ENCODE measurements at places on chromosomes 3 and 15. TPM values are rescaled to one million over a fixed set of nuclear protein-coding genes. Genes with fewer than 3 reads are reported as not detected.

WNT5A gene
- total RNA-seq: 1.3 TPM

DNA sequence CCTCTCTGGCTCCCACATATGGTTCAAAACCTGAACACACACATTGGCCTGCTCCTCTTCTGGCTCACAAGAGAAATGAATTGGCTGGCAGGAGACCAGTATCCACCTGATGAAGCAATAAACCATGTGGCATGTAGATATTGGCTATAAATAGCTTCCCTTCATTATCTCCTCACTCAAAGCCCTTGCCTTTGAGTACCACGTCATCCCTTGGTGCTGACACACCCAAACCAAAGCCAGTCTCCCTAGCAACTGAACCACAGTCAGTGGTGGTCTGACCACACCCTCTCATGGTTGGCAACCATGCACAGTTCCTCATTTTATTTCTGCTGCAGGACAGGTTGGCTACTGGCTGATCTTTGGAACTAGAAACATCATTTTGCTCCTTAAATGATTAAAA lies 98.8 kb downstream of the ZNF621 start:
- no peak overlapping the region for H3K27ac ChIP-seq
- H3K4me1 ChIP-seq: no peaks in the 10 kb centered on the region
- H3K36me3 ChIP-seq: peaks cover 14% of the 10 kb centered on the region
- no peak overlapping the region for H3K4me3 ChIP-seq

- no peak for DNase-seq
- H3K27me3 ChIP-seq: no peaks in the 10 kb centered on the region
- no peak overlapping the region for H3K27ac ChIP-seq
- H3K36me3 ChIP-seq: no peaks in the 10 kb centered on the region
- H3K4me3 ChIP-seq: no peak overlapping the region
These were observed 63.5 kb upstream of the SLITRK3 start for GRCh38 chr3:165259541-165260193.

GRCh38 chr3:129605922-129606635 lies 397 bp downstream of the PLXND1 start:
- H3K4me1 ChIP-seq: peaks cover 3% of the 10 kb centered on the region
- no peak overlapping the region for H3K27ac ChIP-seq
- peak; percentile 43 for DNase-seq
- H3K27me3 ChIP-seq: peaks cover 6% of the 10 kb centered on the region
- peak overlapping the region; percentile 81 for H3K4me3 ChIP-seq
- no peaks in the 10 kb centered on the region for H3K36me3 ChIP-seq

- peaks cover 7% of the 10 kb centered on the region for H3K4me1 ChIP-seq
- peaks cover 20% of the 10 kb centered on the region for H3K36me3 ChIP-seq
- H3K27me3 ChIP-seq: no peaks in the 10 kb centered on the region
- H3K4me3 ChIP-seq: peak overlapping the region; percentile 32
- no peak for DNase-seq
These were observed 11.5 kb downstream of the SEMA3F start for GRCh38 chr3:50166620-50167019.

- peaks cover 10% of the 10 kb centered on the region for H3K36me3 ChIP-seq
- no peaks in the 10 kb centered on the region for H3K27me3 ChIP-seq
- H3K4me3 ChIP-seq: no peak overlapping the region
- no peak for DNase-seq
- H3K27ac ChIP-seq: no peak overlapping the region
These were observed 50.5 kb downstream of the GRIP2 start for GRCh38 chr3:14489641-14490040.

DNA sequence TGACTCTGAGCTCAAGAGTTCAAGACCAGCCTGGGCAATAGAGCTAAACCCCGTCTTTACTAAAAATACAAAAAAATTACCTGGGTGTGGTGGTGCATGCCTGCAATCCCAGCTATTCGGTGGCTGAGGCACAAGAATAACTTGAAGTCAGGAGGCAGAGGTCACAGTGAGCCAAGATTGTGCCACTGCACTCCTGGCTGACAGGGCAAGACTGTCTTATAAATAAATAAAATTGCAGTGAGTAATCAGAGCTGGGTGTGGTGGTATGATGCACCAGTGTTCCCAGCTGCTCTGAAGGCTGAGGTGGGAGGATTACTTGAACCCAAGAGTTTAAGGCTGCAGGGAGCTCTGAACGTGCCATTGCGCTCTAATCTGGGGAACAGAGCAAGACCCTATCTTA lies 55.9 kb upstream of the GCNT3 start:
- no peaks in the 10 kb centered on the region for H3K36me3 ChIP-seq
- no peak overlapping the region for H3K27ac ChIP-seq
- peaks cover 3% of the 10 kb centered on the region for H3K4me1 ChIP-seq
- DNase-seq: no peak
